H9 (cell line): ENCODE measurements at places on chromosomes 4 and X. TPM values are rescaled to one million over a fixed set of nuclear protein-coding genes. Genes with fewer than 3 reads are reported as not detected.

DNA sequence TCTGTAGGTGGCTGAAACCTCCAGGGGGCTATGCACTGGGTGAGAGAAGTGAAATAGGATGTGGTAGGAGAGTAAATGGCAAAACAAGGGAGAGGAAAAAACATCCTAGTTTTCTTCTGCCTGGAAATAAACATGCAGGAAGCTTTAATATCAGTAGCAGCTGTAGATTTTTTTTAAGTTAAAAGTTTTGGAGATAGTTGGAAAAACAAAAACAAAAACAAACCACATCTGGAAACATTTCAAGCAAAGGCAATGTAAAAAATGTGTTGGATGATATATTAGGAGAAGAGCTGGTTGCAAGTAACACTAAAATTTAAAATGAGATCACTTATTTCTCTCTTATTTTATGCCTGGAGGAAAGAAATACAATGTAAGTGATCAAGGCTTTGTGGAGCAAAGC lies 388.0 kb downstream of the SPRY1 start:
- DNase-seq: no peak

- DNase-seq: no peak
Measured at GRCh38 chr4:831483-831805, 5.5 kb upstream of the CPLX1 start.

GRCh38 chr4:183984566-183984965 lies 79.5 kb downstream of the STOX2 start:
- no peak for DNase-seq

GRCh38 chrX:24100713-24101112 lies 46.0 kb downstream of the EIF2S3 start:
- no peak for DNase-seq

ALAS2 gene
- not detected in 2 replicates for total RNA-seq

GRCh38 chrX:113726009-113726408 lies 857.9 kb upstream of the HTR2C start:
- no peak for DNase-seq

SPANXC gene
- total RNA-seq: not detected in 2 replicates

DNA sequence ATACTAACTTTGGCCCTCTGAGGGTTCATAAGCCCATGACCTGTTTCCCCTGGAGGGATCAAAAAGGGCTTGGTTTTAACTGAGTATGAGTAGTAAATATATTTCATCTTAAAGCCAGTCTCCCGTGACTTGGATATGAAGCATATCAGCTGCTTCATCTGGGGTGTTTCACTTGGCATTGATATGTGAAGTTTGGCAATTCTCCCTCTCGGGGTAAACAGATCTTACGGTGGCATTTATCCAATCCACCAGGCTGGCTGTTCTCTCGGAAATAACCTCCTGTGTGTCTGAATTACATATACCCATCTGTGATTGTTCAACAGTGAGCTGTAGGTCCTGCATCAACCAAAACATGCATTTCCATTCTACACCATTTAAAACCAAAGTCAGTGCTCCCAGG lies 130.7 kb downstream of the ADAM29 start:
- no peak for DNase-seq

DNA sequence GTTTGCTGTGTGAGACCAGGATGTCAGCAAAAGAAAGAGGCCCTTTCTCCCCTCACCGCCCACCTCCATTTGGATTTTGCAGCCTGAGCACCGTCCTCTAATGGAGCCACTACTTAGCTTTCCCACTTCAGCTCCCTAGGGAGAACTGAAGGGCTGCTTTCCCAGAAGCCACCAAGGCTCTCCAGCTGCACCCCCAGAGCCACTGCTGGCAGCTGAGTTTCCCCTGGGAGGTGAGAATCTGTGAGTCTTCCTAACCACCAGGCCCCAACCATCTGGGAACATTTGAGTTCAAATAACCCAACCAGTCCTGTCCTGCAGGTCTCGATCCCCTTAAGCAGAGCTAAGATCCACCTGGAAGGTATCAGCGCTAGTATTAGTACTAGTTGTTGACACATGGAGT lies 173.1 kb upstream of the USP9X start:
- DNase-seq: no peak

GRCh38 chr4:117845270-117845669 lies 189.0 kb upstream of the NDST3 start:
- DNase-seq: no peak

GUCY1B1 gene
- 0.50 and 0.59 TPM in 2 replicates for total RNA-seq

GRCh38 chr4:101123231-101123630 lies 224.1 kb downstream of the PPP3CA start:
- DNase-seq: no peak

DNA sequence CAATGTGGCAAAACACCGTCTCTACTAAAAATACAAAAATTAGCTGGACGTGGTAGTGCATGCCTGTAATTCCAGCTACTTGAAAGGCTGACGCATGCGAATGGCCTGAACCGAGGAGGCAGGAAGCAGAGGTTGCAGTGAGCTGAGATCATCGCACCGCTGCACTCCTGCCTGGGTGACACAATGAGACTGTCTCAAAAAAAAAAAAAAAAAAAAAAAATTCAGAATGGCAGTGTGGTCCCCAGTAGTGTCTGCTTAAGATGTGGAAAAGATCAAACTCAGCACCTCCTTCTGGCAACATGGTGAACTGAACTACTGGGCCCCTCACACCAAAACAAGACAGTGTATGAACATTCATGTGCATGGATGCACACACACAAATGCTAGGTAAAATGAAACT lies 32.2 kb downstream of the SMS start:
- DNase-seq: no peak

RPL9 gene
- total RNA-seq: 1,871 and 1,888 TPM in 2 replicates

EREG gene
- not detected in 2 replicates for total RNA-seq

NUDT10 gene
- total RNA-seq: 11.9 and 12.2 TPM in 2 replicates

MBNL3 gene
- total RNA-seq: 2.4 and 2.6 TPM in 2 replicates

HOPX gene
- not detected in 2 replicates for total RNA-seq

CD38 gene
- total RNA-seq: 0.07 and 0.57 TPM in 2 replicates

DNA sequence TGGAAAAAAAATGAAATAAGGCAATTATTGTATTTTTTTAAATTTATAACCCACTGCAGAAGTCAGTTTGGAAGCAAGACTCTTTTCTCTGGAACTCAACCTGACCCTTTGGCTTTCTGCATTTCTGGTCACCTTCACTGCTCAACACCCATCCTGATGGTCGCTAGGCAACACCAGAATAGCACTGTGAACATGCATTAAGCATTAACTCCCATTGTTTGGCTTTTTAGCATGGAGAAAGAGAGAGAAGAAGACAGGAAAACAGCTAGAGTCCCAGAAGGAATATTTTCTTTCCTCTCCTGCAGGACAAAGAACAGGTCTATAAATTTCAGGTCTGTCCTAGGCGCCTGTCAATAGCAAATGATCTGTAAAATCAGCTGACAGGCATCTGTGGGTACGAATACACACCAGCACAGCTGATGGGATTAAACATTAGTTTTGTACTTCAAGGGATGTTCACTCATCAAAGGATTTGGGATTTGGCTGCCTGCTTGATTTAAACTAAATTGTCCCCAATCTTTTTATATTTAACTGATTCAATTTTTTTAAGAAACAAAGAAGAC lies 137.2 kb upstream of the ETNPPL start:
- DNase-seq: peak; percentile 38

- DNase-seq: no peak
Measured at GRCh38 chr4:109703664-109704361, 568 bp upstream of the CASP6 start.

- DNase-seq: no peak
Measured at GRCh38 chrX:18026166-18026565, 165.1 kb upstream of the RAI2 start.

DNA sequence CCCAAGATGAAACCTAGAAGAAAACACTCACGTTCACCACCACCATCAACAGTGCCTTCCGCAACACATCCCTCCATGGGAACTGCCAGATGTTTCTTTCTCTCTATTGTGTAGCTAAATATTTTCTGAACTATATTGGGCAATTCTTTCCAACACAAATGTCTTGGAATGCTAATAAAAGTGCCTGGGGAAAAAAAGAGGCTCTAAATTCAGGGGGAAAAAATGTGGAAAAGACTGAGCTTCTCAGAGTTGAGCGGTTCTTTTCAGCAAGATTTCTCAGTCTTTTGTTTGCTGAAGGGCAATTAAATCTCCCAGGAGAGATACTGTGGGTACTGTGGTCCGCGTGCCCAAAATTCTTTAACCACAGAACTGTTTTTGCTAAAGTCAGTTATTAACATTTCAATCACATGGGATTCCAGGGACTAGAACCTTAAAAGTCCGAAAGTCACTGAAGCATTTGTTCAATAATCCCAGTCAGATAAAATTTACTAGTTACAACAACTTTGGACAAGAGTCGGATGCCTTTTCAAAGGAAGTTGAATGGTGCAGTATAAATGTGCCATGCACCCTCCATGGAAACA lies 51.9 kb upstream of the DHRSX start:
- DNase-seq: no peak

DNA sequence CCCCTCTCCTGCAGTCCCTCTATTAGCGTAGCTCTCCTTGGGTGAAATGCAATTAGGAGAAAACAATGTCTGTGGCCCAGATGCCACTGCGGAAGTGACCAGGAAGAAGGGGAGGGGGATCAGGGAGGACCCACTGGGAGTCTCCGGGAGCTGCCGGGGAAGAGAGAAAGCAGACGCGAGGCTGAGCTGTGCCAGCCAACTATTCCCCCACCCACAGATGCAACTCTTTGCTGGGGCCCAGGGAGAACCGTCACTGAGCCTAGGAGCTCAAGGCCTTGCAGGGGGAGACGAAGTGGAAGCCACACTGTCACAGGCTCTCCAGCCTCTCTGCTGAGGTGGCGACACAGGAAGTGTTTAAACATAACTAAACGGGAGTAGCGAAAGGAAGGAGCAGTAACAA lies 149.2 kb downstream of the BCOR start:
- no peak for DNase-seq

- no peak for DNase-seq
Measured at GRCh38 chr4:83364312-83364711, 29.7 kb upstream of the HPSE start.

GRCh38 chr4:1033840-1034551 lies 22.6 kb downstream of the FGFRL1 start:
- no peak for DNase-seq

DNA sequence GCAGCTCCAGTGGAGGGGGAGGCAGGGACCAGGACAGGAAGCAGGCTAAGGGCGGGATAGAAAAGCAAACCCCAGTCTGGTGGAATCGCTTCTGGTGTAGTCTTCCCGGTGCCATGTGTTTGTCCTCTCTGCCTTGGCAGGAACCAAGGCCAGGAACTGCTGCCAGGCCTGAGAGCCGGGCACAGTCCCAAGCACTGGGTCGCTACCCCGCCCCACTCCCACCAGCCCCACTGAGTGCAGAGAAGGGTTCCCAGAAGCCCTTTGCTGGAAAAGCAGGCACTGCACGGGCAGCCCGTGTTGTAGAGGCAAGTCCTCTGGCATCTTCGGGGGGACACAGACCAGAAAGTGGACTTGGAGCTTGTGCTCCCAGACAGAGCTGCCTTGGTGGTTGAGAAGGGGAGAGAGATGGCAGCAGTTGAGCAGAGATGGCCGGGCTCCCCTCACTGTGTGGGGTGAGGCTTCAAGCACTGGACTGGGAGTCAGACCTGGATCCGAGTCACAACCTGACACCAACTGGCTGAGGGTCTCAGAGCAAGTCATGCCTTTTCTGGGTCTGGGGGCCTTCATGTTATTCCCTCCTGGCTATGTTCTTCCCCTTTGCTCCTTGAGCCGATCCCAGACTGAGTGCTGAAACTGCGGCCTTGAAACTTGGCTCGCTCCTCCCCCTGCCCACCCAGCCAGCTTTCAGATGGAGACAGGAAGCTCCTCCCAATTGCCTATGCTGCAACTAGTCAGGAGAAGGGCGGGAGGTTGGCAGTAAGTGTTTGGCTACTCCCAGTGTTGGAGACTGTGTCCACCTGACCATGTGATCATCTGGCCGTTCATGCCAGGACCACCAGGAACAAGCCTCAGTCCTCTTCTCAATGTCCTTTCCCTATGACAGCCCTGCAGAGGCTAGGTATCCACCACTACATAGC lies 59.7 kb upstream of the MTM1 start:
- DNase-seq: peak; percentile 69

- DNase-seq: no peak
Measured at GRCh38 chrX:150005027-150005426, 66.7 kb upstream of the EOLA2 start.

DNA sequence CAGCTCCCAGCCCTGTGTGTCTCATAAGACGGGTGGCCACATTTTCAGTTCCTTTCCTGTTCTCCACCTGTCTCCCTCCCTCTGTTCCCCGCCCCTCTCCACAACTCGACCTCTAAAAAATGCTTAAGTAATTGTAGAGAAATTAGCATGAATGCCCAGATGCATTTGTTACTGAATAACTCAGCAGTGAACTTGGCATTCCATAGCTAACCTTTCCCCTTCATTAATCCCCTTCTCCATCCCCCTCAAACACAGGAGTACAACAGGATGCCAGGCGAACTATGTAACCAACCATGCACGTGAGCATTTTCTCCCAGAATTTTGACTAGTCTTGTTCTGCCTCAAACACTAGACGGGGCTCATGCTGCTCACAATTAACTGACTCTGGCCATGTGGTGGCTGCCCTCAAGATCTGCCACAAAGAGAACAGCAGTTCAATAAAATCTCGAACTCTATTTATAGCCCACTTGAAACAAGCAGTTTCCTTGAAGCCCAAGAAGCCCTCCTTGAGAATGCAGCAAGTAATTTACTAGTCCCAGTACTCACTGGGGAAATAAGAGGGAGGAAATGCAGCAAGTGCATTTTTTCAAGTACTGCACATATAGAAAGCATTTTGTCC lies 351.2 kb downstream of the ARHGAP24 start:
- DNase-seq: peak; percentile 58

DNA sequence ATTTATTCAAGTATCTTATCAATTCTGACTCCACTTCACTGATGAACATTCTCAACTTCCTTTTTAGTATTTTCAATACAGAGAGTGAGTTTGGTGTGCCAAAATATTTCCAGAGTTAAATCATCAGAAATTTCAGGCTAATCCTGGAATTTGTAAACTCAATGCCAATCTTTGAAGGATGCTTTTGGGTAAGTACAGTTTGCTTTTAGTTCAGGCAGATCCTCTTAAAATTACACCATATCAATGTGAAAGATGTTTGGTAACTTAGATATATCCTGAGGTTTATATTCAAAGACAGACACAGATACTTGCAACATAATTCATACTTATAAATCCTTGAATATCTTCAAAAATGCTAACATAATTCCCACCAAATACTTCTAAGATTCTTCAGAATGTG lies 76.0 kb upstream of the FAM47B start:
- DNase-seq: no peak

GRCh38 chr4:17155486-17155885 lies 257.0 kb upstream of the LDB2 start:
- DNase-seq: no peak

CT83 gene
- total RNA-seq: not detected in 2 replicates

- DNase-seq: peak; percentile 48
Measured at GRCh38 chr4:158769175-158769921, 522 bp downstream of the FNIP2 start.

SMIM10 gene
- 1.1 and 1.2 TPM in 2 replicates for total RNA-seq

DNA sequence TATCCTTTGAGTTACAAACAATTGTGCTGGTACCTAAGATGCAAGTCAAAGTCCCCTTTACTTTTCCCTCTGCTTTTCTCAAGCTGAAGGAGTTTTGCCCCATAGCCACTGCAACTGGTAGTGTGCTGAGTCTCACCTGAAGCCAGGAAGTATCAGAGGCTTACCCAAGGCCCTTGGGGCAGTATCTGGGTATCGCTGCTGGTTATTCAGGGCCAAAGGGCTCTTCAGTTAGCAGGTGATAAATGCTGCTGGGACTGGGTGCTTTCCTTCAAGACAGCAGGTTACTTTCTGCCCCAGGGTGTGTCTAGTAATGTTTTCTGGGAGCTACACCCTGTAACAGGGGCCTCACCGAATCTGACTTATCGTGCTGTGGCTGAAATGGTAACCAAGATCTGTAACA lies 90.4 kb upstream of the SLC6A14 start:
- DNase-seq: no peak
